ENCODE measurements at places on chromosomes 1 and 21.
A peak's percentile ranks its signal among the peaks of the same experiment; 100 is the strongest.

DNA sequence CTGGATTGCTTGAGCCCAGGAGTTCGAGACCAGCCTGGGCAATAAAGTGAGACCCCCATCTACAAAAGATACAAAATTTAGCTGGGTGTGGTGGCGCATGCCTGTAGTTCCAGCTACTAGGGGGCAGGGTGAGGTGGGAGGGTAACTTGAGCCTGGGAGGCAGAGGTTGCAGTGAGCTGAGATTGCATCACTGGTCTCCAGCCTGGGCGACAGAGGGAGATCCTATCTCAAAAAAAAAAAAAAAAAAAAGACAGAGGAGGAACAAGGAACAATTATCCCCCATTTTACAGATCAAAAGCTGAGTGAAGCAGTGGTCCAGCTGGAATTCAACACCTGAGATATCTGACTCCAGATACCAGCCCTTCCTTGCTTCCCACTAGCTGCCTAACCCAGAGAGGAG is 34.8 kb downstream of the L1TD1 start:
- DNase-seq, result no peak

GRCh38 chr1:235683653-235684052 is 34.1 kb upstream of the GNG4 start:
- no peak for DNase-seq

DNA sequence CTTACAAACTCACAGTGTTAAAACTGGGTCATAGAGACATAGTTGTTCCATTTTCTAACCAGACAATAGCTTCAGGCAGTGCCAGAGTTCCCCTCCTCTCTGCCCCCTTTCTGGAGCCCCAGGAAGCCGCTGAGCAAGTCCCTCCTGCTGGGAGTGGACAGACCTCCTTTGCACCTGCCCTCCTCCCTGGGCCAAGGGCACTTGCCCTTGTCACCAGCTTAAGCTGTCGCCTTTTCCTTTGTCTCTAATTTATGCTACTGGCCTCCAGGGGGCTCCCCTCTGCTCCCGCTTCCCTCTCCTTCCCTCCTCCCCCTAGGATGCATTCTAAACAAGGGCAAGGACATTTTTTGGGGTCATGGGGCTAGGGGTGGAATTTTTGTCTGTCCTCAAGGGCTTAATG is 182.4 kb downstream of the MIS18A start:
- no peak for DNase-seq

GRCh38 chr1:61152469-61153105 is 70.2 kb downstream of the NFIA start:
- DNase-seq, result no peak

DNA sequence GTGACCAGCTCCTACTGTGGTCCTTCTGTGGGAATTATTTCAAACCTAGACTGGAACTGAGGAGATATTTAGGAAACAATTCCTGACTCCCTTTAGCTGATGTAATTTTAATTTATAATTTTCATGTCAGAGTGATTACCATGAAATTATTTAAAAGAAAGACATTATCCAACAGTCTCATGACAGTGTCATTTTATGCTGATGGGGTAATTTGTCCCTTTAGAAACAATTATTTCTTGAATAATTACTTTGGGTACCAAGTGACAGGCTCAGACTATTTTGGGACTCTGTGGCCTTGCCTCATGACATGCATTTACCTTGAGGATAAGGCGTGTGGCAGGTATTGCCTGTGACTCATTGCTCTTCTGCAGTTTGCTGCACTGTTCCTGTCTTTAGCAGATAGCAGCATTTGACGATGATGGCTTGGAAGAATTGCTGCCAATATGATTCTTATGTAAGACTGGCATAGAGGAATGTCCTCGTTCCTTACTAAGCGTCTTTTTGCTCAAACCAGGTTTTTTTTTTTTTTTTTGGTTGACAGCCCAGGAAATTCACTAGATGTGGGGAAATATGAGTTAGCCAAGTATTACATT is 206.0 kb upstream of the HMCN1 start:
- DNase-seq, result no peak

- no peak for DNase-seq
Observed at GRCh38 chr1:33363470-33363861, 42.6 kb upstream of the A3GALT2 start.

- DNase-seq, result no peak
Observed at GRCh38 chr1:228283043-228283371, 75.2 kb downstream of the OBSCN start.

DNA sequence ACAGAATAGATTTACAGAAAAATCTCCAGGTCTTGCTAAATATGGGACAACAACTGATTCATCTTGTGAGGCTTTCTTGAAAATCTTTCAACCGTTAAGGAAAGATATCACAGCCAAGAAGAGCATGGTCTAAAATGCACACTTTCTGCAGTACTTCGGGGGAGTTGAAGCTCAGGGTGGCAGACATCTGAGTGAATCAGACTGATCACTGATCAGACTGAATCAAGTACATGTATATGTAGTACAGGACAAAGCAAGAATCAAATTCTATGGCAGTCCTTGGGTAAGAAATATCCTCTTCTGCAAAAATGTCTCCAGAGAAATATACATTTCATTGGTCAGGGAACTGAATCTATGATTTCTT is 212.4 kb upstream of the SPAG17 start:
- no peak for DNase-seq

GRCh38 chr1:111988743-111989453 is 570 bp downstream of the KCND3 start:
- no peak for DNase-seq

DNA sequence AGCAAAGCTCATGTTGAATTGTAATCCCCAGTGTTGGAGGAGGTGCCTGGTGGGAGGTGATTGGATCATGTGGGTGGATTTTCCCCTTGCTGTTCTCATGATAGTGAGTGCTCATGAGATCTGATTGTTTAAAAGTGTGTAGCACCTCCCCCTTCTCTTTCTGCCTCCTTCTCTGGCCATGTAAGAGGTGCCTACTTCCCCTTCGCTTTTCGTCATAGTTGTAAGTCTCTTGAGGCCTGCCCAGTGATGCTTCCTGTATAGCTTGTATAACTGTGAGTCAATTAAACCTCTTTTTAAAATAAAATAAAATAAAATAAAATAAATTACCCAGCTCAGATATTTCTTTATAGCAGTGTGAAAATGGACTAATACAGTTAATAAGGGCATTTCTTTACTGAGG is 1025.7 kb downstream of the PLA2G4A start:
- no peak for DNase-seq

GRCh38 chr21:30942192-30942591 is 60.8 kb upstream of the KRTAP11-1 start:
- DNase-seq, result no peak

DNA sequence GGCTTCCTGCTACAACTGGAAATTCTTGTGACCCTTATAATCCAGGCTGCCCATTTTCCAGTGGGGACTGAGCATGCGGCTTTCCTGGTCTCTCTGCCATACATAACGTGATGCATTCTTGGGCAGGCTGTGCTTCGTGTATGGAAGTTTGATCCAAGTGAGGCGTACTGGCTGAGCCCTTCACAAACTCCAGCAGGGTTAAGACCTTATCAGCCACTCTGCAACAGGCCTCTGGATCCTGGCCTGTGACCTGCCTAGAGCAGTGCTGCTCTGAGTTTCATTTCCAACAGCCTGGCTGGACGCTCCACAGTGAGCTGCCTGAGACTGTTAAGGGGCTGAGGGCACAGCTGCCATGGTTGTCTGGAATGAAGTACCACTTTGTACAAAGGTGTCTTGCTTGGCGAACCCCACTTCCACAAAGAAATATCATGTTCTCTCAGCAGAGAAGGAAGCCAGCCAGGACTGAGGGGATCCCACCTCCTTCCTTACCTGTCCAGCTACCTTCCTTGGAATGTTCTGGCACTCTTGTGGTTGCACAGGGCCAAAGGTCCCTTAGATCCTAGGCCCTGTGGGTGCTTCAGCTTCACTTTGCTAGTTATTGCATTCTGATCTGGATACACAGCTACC is 28.5 kb upstream of the XPR1 start:
- DNase-seq, result no peak

DNA sequence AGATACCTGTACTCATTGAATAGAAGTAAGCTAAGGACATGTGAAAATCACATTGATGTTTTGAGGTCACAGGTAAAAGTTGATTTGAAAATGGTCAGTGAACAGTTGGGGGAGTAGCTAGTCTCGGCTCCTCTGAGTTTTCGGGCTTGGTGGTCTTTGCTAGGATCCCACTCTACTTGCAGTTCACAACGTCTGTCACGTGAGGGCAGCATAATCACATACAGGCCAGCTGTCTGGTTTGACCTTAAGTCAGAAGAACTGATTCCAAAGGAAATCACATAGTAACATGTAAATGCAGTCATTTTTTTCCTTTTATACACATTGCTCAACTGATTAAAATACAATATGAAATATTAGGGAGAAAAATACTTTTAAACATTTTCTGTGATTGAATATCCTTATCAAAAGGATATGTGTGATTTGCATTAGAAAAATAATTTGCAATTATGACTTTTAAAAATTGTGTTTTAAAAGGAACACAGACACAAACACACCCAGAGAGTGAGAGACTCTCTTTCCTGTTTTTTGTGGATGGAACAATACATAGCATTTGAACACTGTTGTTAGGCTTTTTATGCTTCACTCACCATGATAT is 21.8 kb upstream of the PDC start:
- peak; percentile 31 for DNase-seq

GRCh38 chr1:167881786-167882185 is 32.1 kb downstream of the ADCY10 start:
- DNase-seq, result no peak

DNA sequence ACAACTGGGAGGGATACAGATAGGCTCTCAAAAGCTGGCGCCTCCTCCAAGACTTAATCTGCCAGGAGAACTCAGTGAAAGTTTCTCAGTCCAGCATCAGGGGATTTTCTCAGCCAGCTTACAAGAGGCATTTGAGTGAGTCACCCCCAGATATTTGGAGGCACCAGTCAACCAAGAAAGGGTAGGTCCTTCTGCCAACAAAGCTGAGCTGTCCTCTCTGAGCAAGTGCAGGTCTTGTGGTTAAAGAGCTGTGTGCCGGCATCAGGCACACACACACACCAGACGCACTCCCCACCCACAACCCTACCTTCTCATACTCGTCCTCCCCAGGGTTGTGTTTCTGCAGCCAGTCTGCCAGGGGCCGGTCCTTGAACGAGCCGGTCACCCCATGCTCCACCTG is 27.0 kb upstream of the PPP1R15B start:
- DNase-seq, result peak; percentile 100

GRCh38 chr1:95578462-95578861 is 344.5 kb downstream of the RWDD3 start:
- DNase-seq, result no peak

GRCh38 chr1:17141441-17142197 is 22.4 kb upstream of the PADI2 start:
- no peak for DNase-seq

- DNase-seq, result peak; percentile 72
Observed at GRCh38 chr1:185284533-185285276, 32.3 kb downstream of the IVNS1ABP start.

GRCh38 chr21:18655931-18656330 is 252.3 kb upstream of the TMPRSS15 start:
- no peak for DNase-seq

GRCh38 chr1:108503062-108503733 is 53.1 kb downstream of the NBPF6 start:
- peak; percentile 90 for DNase-seq

GRCh38 chr1:29324771-29325351 is 88.5 kb downstream of the PTPRU start:
- no peak for DNase-seq

DNA sequence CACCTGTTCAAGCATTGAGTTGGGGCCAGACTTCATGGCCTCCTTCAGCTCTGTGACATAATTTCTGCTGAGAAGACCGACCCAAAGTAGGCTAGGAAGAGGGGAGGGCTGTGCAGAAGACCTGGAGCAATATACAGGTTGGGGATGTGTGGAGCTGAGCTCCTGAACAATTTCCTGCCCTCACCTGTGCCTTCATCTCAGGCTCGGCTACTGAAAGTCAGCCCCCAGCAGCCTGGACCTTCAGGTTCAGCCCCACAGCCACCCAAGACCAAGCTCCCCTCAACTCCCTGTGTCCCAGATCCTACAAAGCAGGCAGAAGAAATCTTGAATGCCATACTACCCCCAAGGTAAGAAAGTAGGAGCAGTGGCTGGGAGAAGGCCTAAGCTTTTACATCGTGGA is 662 bp downstream of the DNALI1 start:
- no peak for DNase-seq

DNA sequence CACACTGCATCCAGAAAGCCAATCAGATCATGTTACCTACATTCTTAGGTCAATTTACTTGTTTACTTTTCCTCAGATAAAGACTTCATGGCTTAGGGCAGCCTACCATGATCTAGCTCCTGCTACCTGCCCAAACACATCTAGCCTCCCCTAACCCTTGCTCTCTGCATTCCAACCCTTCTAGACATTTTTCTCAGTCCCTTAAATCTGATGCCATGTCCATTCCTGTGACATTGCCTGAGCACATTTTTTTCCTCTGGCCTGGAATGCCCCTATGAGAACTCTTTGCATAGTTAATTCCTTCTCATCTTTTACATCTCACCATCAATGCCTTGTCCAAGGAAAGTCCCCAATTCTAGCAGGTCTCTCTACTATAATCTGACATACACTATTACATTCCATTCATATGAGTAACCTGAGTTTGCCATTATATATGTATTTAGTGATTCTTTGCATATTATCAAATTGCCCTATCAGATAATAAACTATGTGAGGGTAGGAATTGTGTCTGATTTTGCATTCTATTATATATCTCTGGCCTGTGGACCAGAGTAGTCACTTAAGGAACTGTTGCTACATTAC is 166.9 kb downstream of the COL11A1 start:
- no peak for DNase-seq

DNA sequence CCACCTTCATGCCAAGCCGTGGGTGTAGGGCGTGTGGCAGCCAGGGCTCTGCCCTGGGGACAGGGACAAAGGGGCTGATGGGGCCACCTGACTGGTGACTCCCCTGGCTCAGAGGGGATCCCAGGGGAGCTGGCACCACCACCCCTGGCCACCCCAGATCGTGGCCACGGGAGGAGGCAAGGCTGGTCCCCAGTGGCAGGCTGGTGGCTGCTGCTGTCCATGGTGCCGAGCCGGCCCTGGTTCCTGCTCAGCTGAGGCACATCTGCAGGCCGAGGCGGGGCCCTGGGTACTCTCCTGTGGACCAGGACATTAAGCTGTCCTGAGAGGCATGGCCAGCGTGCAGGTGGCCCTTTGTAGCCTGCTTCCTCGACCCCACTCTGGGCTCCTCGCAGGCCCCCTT is 6.5 kb downstream of the PLCH2 start:
- DNase-seq, result no peak

GRCh38 chr21:14541841-14542490 is 4.1 kb downstream of the SAMSN1 start:
- no peak for DNase-seq

- no peak for DNase-seq
Observed at GRCh38 chr1:62286786-62287224, 32.4 kb downstream of the KANK4 start.

GRCh38 chr1:28326984-28327383 is 1.9 kb upstream of the MED18 start:
- DNase-seq, result peak; percentile 56

Data from NCI-H226 (cell line).